ENCODE measurements at places on chromosomes 5 and 9.
A peak's percentile ranks its signal among the peaks of the same experiment; 100 is the strongest.

GRCh38 chr5:5344051-5344571 lies 78.4 kb upstream of the ICE1 start:
- no peak for DNase-seq

GRCh38 chr5:72012906-72013305 lies 94.4 kb upstream of the MAP1B start:
- no peak for DNase-seq

DNA sequence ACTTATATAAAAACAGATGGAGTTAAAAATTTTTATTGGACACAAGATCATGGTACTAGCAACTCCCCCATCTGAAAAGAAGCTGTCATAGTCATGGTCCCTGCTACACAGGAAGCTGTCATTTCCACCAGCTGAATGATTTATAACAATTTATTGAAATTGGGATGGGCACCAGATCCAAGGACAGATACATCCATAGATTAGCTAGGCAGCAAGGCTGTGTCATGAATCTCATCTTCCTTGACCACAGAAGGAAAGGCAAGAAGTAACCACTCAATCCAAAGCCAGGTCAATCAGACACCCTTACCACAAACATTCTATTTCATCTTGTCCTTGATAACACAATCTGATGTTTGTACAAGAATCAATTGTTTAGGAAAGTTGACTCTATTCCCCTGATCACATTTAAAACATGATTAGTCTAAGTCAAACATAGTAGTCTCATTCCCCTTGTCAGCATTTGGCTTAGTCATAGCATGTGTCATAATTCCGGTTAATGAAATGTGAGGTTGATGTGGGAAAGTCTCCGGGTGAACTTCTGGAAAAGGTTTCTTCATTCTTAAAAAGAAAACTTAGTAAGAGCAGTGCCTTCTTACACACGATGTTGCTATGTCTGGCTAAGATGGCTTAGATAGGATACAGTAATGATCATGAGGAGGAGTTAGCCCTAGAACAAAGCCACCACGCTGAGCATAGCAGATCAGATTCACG lies 462.6 kb upstream of the PAPPA start:
- DNase-seq, result no peak

DNA sequence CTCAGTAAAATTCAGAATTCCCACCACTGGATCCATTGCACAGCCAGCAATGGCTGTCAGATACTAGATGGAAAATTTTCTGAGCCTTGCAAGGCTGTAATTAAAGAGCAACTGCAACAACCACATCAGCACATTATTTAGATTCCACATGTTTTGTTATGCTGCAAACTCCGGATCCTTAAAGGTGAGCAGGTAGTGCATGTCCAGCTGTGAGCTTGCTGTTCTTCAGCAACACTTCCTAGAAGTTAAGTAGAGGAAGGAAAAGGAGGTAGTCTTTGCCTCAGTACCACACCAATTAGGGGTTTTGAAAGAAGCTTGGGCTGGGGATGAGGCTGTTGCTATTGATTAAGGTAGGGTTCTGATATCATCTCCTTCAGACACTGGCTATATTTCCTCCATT lies 144.3 kb downstream of the AUH start:
- no peak for DNase-seq

GRCh38 chr5:26390608-26391007 lies 647.8 kb downstream of the CDH9 start:
- no peak for DNase-seq

GRCh38 chr5:33330992-33331391 lies 109.8 kb upstream of the TARS1 start:
- DNase-seq, result no peak

GRCh38 chr5:145863003-145863402 lies 9.8 kb downstream of the GRXCR2 start:
- no peak for DNase-seq

- peak; percentile 34 for DNase-seq
Measured at GRCh38 chr9:131927091-131927490, 152.6 kb downstream of the MED27 start.

GRCh38 chr9:98552331-98552730 lies 156.4 kb downstream of the GABBR2 start:
- DNase-seq, result no peak

GRCh38 chr9:79346350-79347020 lies 225.3 kb upstream of the TLE4 start:
- DNase-seq, result no peak

DNA sequence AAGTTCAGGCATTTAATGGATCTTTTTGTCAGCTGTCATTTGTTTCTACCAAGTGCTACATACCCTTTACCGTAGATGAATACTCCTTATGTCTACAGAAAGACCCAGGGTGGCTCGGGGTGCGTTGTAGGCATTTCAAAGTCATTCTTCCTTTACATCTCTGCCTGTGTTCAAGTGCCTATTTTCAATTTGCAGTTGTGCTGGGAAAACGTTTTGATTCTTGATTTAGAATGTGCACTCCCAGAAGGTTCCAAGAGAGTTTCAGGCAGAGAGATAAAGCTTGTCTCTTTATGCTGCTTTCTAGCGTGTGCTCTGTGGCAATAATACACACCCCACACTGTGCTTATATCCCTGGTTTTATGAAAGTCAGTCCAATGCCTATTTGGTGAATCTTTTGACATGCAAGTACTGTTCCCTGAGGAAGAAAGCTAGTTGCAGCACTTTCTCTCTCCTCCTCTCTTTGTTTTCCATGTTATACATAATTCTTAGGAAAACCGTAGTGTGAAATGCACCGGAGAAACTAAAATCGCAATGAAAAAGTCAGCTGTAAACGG lies 828.1 kb upstream of the ZNF608 start:
- no peak for DNase-seq

- DNase-seq, result no peak
Measured at GRCh38 chr5:27325513-27325912, 287.1 kb upstream of the CDH9 start.

GRCh38 chr9:114278881-114279570 lies 43.9 kb upstream of the ORM1 start:
- peak; percentile 6 for DNase-seq

- DNase-seq, result no peak
Measured at GRCh38 chr9:121268851-121269641, 1.1 kb downstream of the GSN start.

GRCh38 chr9:107439991-107440456 lies 49.5 kb downstream of the KLF4 start:
- DNase-seq, result no peak

DNA sequence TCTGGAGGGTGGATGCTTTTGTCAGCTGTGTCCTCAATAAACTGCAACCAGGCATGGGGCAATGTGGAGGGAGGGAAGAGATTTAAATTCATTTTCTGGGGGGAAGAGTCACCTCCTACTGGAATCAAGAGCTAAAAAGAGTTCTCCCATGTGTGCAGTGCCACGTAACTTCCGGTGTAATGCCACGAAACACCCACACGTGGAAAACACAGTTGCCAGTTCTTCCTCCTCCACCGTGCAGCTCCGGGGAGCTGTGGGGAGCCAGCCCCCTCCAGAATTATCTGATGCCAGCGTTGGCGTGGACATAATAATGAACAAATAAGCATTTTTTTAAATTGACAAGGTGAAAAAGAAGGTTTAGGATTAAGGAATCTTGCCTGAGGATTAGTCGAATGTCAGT lies 32.1 kb upstream of the MED10 start:
- no peak for DNase-seq

GRCh38 chr5:9838916-9839315 lies 208.8 kb upstream of the TAS2R1 start:
- no peak for DNase-seq

DNA sequence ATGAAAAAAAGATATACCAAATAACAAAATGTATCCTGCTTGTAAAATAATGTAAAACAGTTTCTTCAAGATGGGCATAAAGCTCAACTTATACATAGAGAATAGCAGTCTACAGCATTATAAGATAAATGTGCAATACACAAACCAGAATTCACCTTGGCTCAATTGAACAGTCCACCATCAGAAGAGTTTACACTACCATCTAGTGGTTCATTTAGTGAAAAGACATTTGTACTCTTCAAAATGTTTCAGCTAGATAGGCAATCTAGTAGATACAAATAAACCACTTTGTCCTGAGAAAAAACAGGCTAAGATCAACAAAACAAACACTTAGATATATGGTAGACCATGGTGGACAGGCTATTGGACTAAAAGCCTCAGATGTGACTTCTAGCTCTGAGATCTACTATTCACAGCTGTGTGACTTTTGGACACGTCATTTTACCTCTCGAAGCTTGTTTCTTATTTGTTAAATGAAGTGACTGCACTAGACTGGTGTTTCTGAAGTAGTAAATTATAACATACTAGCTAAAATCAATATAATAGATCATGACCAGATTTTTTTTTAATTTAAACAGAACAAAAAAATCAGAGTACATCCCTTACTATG lies 22.1 kb upstream of the TPD52L3 start:
- no peak for DNase-seq

GRCh38 chr5:54171645-54172384 lies 138.6 kb downstream of the ARL15 start:
- DNase-seq, result peak; percentile 15
